ENCODE measurements at places on chromosomes 1 and 21.

DNA sequence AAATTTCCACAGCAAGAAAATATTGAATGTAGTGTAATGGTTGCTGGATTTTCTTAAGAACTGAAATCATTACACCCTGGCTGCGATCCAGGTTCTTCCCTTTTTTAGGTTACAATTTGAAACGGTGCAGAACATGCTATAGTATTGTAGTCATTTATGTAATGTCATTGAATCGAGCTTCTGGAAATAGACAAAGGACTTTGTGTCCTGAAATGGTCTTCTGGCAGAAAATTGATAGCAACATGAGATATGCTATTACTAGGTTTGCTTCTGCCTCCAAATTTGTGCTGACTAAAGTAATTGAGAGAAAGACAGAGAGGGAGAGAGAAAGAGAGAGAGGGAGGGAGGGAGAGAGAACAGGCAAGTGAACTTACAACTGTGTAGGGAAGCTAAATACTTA is 146.2 kb upstream of the NFIA start:
- DNase-seq, result no peak

DNA sequence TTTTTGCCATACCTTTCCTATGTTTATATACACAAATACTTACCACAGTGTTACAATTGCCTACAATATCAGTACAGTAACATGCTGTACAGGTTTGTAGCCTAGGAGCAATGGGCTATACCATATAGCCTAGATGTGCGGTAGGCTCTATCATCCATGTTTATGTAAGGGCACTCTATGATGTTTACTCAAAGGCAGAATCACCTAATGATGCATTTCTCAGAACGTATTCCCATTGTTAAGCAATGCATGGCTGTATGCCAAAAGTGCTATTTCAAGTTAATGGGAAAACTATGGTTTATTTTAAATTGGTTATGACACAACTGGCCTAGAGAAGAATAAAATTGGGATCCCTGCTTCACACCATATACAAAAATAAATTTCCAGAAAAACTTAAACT is 36.9 kb upstream of the DISP1 start:
- DNase-seq, result peak; percentile 49

DNA sequence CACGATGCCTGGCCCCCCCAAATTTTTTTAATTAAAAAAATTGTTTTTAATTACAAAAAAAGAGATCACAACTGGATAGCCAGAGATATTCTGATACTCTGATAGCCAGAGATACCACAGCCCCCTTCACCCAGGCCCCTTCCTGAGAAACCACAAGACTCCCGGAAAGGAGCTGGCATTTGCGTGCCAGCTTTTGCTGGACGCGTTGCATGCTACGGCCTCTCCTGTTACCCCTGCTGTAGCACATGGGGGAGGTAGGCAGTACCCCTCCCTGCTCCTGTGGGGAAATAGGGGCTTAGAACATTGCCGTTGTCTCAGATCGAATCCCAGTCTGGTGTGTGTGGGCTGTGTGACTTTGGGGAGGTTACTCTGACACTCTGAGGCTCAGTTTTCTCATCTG is 22.7 kb downstream of the MFAP2 start:
- DNase-seq, result no peak

- no peak for DNase-seq
Measured at GRCh38 chr1:201887116-201887866, 1.4 kb upstream of the SHISA4 start.

DNA sequence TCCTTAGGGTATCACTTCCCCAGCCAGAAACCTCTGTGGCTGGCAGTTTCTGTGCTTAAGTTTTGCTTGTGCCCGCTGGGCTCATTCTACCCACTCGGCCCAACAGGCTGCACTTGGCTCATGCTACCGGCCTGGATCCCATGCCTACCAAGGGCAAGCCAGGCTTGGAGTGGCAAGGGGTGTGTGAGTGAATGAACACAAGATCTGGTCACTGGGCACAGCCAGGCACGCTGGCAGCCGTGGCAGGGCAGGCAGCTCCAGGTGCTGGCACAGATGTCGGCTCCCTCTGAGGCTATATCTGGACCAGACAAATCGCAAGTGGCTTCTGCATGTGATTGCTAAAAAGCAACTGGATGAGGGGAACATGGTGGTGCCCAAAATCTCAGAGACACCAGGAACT is 740.5 kb upstream of the B3GALT2 start:
- DNase-seq, result no peak

DNA sequence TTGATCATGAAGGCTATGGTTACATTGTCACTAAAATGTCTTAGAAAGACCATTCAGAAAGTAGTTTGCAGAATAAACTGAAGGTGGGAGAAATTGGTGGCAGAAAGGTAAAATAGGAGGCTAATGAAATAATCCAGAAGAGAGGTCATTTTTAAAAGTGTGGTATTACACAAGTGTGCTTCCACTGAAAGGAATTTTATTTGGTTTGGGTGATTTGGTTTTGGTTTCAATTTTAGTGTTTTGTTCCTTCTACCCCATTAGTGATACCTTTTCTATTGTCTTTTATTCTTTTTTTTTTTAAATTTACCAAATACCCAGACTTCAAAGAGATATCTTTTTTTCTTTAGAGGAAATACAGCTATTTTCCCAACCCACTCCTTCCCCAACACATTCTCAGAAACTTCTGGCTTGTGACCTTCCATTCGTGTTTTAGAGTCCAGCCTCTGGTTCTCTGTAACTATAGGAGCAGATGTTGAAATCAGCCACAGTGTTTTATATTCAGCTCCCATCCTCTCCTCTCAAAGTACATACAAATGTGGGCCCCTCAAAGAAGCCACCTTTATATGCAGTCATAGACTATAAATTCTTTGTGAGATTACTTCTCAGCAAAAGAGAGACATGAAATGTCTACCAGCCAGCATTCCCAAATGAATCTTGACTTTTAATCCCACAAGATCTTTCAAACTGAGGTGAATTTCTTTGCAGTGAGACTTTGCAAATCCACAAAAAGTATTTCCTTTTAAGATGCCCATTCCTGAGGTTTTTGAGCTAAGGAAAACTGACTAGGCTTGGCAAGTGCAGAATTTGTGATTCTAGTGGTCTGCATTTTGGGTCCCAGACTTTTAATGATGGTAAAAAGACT is 42.0 kb upstream of the PALMD start:
- DNase-seq, result no peak

GRCh38 chr1:16226490-16227179 is 10.3 kb downstream of the CPLANE2 start:
- DNase-seq, result no peak

- no peak for DNase-seq
Measured at GRCh38 chr1:2465371-2466269, 10.5 kb upstream of the PLCH2 start.

GRCh38 chr1:212595787-212596714 is 12.5 kb upstream of the ATF3 start:
- no peak for DNase-seq

DNA sequence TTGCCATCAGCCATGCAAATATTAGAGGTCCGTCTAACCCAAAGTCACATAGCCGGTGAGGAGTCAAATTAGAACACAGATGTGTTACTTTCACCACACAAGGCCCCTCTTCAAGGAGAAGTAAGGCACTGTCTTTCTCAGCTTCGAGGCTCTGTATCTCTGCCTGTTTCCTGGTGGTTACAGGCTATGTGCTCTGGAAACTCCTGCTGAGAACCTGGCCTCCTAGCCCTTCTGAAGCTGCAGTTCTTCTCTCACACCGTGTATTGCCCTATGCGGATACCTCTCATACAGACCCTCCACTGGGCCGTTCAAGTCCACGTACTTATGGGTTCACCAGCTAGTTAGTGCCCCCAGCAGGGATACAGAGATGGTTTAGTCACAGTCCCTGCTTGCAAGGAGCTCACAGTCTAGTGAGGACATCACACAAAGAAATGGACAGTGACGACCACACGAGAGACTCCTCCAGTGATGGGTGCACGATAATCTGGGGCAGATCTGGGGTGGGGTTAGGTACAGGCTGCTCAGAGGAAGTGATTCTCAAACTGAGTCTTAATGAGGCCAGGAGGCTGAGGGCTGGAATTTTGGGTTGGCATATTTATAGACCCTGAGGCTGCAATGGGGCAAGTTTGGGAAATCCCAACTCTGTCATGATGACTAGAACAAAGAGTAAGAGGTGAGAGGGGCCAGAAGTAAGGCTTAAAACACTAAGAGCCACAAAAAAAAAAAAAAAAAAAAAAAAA is 22.8 kb upstream of the ELOA start:
- no peak for DNase-seq

GRCh38 chr1:185419718-185420117 is 102.7 kb upstream of the IVNS1ABP start:
- DNase-seq, result no peak

DNA sequence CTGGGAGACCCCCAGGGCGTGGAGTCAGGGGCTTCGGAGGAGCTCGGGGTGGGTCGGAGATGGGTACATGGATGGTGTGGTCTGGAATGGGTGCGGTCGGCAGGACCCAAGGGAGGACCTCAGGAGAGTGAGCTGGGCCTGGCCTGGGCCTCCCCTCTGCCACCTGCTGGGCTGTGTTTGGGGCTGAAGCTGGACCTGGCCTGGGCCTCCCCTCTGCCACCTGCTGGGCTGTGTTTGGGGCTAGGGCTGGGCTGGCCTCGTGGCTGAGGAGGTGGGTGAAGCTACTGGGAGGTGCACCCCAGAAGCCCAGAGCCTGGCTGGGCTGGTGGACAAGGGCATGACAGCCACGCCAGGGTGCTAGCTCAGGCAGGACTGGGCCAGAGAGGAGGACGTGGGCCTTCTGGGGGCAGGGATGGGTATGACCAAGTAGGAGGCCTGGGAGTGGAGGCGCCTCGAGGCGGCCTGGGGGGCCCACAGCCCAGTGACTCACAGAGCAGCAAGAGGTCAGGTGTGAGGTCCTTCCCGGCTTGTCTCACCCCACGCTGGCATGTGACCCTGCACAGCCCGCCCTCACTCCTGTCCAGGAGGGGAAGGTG is 14.5 kb downstream of the SAMD11 start:
- DNase-seq, result no peak

GRCh38 chr1:180842491-180843275 is 70.0 kb upstream of the KIAA1614 start:
- no peak for DNase-seq

GRCh38 chr1:39575191-39576015 is 1.2 kb downstream of the PABPC4 start:
- no peak for DNase-seq

DNA sequence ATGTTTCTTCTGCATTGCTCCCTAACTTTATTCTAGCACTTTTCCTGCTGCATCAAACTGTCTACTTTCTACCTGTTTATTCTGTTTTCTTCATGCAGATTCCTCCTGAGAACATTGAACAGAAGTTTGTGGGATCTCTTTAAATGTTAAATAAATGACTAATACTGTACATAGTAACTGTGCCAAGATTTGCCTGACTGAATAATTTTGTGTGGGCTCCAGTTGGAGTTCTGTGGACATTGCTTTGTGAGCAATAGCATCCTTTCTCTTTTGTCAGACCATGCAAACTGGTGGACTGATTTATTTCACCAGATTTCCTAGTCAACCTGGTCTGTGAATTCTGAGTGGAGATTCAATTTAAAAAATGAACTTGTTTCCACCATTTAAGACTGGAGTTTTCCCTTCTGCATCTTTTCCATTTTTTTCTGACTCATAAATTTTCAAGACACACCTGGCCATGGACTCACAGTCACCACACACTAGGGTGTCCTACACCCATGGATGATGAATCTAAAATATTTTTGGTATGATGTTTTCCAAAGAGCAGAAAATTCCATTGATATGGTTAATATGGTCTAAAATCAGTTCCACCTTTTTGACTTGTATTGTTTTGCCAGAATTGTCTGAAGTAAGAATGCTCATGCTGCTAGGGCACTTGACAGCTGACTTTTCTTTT is 140.7 kb upstream of the SPAG17 start:
- no peak for DNase-seq

GRCh38 chr1:75023005-75023404 is 111.2 kb upstream of the LHX8 start:
- DNase-seq, result no peak

DNA sequence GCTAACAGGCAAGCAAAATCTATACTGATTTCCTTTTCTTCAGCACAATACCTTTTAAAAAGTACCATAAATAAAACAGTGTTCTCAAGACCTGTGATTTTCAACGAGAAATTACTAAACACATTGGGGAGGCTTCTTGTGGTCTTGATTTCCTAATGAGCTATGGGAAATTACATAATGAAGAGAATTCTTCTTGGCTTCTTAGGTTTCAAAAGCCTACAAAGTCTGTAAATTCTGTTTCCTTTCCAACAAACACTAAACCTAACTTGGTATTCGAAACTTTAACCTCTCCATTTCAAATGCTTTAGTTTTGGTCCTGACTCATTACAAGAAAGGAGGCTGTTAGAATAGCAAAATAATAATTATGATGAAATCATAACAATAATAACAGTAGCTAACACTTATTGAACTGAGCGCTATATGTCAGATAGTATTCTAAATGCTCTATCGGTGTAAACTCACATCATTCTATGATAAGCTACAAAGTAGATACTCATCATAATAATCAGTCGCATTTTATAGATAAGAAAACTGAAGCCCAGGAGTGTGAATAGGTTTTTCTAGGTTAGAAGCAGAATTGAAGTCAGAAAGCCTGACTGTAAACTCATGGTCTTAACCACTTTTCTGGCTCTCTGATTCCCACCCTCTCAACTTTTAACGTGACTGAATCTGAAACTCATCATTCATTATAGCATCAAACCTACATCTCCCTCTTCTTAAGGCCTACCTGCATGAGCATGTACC is 486.7 kb downstream of the SMYD3 start:
- no peak for DNase-seq

DNA sequence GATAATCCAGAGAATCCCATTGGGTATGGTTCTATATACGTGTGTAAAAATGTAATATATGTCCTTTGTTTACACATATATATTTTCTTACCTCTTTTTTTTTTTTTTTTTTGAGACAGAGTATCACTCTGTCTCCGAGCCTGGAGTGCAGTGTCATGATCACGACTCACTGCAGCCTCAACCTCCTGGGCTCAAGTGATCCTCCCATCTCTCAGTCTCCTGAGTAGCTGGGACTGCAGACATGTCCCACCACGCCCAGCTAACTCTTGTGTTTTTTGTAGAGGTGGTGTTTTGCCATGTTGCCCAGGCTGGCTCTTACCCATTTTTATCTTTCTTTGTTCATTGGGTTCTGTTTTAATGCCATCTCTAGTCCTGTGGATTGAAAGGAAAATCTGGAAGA is 59.5 kb downstream of the ZBTB17 start:
- no peak for DNase-seq

- DNase-seq, result no peak
Measured at GRCh38 chr21:33011462-33011861, 14.3 kb upstream of the OLIG2 start.

DNA sequence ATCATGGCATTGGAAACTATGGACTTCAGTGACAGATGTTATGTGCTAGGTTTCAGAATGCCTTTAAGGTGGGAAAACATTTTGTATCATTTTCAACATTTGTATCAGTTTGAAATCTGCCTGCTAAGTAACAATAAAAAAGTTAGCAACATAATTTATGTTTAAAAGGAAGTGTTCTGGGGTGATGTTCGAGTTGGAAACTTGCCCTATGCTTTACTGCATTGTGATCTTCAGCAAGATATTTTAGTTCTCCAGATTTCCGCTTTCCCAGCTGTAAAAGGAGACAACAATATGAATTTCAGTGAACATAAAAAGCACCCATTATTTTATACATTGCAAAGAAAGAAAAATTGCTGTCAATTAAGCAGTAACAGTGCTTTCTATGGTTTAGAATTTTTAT is 187.4 kb downstream of the DISC1 start:
- DNase-seq, result no peak

- no peak for DNase-seq
Measured at GRCh38 chr1:6397844-6398441, 4.4 kb upstream of the ACOT7 start.

Measured in tibial nerve (tissue), 4 donors.